Left renal cortex interstitium (tissue), 4 donors: ENCODE measurements at places on chromosomes 16 and 17.

GRCh38 chr16:53612003-53612402, 91.7 kb downstream of the RPGRIP1L start:
- no peak for DNase-seq

DNA sequence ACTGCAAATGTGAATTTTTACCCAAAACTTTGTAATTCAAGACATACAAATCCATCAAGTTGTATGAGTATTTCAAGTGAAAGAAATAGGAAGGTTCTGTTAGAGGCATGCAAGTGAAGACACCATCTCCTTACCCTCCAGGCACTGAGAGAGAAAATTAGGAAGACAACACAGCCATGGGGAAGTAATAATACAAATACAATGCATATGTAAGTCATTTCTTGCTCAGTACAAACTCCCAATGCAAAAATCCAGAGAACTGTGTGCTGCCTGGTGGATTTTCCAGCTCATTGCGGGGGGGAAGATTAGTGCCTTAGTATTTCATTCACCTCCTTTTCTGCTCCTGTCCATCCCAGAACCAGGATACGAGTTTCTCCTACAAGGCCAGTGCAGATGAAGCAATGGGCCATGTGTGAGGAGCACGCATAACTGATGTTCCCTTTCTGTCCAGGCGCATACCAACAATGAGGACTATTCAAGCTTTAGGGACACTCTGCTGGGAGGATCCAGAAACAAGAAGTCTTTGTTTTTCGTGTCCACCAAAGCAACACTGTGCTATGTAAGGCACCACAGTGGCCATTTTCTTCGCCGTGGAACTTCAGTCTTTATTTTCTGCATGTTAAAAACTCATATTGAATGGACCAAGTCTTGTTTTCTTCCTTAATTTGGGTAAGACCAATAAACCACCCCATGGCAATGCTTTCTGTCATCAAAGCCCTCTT, 143.7 kb upstream of the RCVRN start:
- no peak for DNase-seq

- DNase-seq = no peak
Measured at GRCh38 chr17:55421179-55421934, at the start of gene MMD. Gene MMD, minus strand, starts transcription at chr17:55421835. Its CDS starts 140 bp downstream, at chr17:55421695.

GRCh38 chr17:68457168-68457538, at the start of gene WIPI1:
Gene WIPI1, minus strand, starts transcription at chr17:68457496. Its CDS starts 75 bp downstream, at chr17:68457421.
- no peak for DNase-seq

DNA sequence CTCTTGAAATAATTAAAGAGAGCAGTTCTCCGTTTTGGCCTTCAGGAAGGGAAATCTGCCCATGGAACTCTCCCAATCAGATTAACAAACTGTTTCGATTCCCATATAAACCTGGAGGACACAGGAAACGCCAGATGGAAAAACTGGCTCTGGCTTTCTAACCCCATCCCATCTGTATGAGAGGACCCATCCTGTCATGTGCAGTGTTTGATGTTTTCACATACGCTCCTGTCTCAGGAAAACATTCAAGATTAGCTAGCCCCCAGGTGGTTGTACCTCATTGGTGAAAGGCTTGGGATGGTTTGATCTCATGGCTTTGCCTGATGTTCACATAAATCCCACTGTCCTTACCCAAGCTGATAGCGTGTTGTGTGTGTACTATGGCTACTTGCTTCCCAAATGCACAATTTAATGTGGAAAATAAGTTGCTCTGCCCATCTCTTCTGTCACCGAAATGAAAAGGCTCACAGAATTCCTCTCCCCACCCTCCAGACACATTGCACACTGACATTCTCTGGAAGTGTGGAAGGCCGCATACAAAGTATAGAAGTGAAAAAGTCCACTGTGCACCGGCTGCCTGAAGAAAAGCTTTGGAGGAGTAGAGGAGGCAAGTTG, 18.2 kb upstream of the ERN1 start:
- DNase-seq = no peak

GRCh38 chr17:82253179-82253544, 20.3 kb downstream of the CSNK1D start:
- no peak for DNase-seq

DNA sequence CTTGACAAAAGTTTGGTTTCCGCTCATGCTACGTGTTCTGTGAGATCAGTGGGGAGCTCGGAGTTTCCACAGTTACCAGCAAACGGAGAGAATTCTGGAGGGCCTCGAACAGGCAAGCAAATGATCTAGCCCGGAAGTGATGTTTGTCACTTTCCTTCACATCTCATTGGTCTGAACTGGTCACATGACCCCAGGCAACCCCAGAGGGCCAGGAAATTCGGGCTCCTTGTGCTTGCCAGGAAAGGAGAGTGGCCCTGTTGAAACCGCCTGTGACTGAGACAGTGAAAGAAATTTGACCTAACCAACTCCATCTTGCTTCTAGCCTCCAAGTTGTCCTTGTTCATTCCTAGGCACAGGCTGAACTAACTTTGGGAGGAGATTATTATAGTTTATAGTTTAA, 23.0 kb downstream of the SPPL2C start:
- no peak for DNase-seq

DNA sequence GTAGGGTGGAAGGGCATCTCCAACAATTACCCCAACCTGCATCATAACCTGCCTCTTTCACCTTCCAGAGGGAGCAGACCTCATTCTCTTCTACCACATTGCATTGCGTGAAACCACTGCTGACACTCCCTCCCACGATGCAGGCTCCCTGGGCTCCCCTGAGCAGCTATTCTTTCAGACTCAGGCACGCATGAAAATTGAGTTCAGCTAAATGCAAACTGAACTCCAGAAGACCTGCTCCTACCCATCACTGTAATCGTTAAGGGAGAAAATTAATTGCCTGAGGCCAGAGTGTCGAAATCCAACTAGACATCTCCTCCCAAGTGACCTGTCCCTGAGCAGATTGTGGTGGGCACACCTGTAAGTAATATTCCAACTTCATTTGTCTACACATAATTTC, 186.0 kb downstream of the GRIN2A start:
- DNase-seq = peak; percentile 34

DNA sequence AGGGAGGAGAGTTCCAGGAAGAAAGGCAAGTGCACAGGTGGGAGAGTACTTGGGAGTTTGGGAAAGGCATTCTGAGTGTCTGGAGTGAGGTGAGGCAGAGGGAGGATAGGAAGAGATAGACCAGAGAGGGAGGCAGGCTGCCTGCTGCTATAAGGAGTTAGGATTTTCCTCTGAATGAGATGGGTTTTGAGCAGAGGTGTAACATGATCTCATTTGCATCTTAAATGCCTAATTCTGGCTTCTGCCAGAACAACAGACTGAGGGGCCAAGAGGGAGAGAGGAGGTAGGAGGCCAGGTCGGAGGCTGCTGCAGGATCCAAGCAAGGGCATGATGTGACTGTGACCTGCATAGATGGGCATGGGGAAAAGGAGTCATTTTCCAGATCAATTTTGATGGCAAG, 31.5 kb upstream of the IRX6 start:
- no peak for DNase-seq

GRCh38 chr17:50604513-50604912, 30.2 kb upstream of the ABCC3 start:
- peak; percentile 82 for DNase-seq

GRCh38 chr17:74757502-74757901, 9.1 kb downstream of the NHERF1 start:
- no peak for DNase-seq

DNA sequence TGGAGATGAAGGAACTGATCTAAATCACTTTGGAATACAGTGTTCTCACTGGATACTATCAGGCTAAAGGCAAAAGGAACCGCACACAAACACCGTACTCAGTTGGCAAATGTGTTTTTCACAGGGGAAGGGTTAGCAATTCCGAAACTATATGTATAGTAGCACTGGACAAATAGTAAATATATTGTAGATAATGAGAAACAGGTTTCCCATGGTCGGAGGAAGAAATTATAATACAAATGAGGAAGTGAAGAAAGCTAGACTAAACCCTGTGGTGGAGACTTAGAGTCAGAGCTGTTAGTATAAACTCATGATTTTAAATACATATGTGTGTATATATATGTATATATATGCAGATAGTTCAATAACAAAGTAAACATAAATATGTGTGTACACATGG, 414.1 kb upstream of the SALL1 start:
- no peak for DNase-seq

- DNase-seq = no peak
Measured at GRCh38 chr16:17235147-17235815, 235.5 kb downstream of the XYLT1 start.

- DNase-seq = no peak
Measured at GRCh38 chr16:1158456-1159324, 5.8 kb downstream of the CACNA1H start.

DNA sequence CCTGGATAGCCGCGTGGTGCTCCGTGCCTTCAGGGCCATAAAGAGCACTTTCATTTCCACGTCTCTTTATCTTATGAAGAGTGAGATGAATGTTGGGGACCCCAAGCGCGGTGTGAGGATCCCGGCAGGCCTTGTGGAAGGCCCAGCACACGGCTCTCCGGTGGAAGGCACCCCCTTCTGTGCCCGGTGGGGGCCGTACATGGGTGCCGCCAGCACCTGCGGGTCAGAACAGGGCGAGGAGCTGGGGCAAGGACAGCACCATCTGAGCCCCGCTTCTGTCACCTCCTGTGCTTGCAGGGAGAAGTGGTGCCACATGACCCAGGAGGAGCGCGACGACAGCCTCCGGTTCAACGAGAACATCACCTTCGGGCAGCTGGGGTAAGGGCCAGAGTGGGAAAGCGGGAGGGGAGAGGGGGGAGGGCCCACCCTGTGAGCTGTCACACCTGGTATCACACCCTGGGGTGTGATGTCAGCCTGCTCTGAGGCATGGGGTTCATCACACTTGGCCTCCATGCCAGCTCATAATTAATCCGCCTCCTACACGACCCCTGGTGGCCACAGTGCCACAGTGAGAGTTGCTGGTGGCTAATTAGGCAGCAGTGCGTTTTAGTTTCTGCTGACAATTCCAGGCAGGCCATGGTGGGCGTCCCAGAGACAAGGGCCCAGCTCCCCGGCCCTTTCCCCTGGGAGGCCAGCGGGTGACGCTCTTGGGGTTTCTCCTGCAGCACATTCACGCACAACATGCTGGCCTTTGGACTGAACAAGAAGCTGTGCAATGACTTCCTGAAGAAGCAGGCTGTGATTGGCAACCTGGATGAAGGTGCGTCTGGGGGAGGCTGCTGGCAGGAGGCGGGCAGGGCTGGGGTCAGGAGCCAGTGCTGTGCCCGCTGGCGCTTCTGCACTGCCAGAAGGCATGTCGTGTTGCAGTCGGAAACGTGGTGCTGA, 25.7 kb downstream of the CIBAR2 start:
- peak; percentile 46 for DNase-seq
